ENCODE measurements at places on chromosomes 2 and 18.

DNA sequence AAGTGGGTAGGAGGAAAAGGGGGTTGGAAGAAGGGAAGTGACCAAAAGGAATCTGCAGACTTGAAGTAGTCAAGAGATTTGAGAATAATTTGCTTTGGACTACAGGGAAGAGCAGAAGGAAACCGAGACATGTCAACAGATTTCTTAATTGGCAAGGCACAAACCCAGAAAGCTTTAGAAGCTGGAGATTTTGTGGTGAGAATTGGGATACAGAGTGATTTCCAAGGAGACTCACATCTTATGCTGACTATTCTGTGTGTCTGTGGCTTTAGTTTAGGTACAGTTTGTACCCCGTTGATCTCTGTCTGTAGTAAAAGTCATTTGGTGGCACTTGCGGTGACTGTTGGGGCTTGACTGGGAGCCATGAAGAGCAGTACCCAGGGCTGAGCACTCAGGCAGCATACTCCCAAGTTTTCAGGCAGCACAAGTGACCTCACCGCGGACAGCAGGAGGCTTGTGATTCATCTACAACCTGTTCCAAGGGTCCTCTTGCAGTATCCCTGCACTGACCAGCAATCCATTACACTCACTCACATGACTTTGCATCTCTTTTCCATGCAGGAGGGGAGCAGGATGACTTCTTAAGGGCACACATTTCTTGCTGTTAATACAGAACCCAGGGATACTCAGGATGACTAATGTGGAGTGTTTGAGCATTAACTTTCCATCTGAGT is 97.1 kb upstream of the TNP1 start:
- DNase-seq, result no peak

- no peak for DNase-seq
Measured at GRCh38 chr2:238488347-238488826, 61.7 kb downstream of the ASB1 start.

- DNase-seq, result no peak
Measured at GRCh38 chr2:39377226-39377939, 59.7 kb downstream of the MAP4K3 start.

- no peak for DNase-seq
Measured at GRCh38 chr2:233563663-233564430, 2.7 kb downstream of the USP40 start.

DNA sequence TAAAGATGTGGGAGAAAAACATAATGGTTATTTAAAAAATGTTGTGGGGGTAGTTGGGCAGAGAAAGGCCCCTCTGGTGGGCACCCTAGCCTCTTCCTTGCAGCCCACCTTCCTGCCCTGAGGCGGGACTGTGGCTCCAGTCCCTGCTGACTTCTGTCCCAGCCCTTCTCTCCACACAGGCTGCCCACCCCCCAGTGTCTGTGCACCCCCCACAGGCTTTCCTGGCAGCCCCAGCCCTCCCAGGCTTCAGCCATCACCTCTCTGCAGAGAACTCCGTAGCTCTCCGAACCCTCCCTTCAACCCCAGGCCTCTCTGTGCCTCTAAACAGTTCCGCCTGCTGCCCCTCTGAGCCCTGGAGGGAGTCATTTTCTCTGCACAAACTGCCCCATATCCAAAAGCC is 75.4 kb downstream of the DYSF start:
- DNase-seq, result no peak

GRCh38 chr2:237691908-237692600 is 64.7 kb downstream of the LRRFIP1 start:
- DNase-seq, result peak; percentile 93

GRCh38 chr2:161238265-161238559 is 70.0 kb upstream of the PSMD14 start:
- no peak for DNase-seq

- DNase-seq, result no peak
Measured at GRCh38 chr18:45856531-45856930, 31.1 kb downstream of the SIGLEC15 start.

GRCh38 chr18:79227621-79228020 is 158.4 kb downstream of the ATP9B start:
- no peak for DNase-seq

- peak; percentile 50 for DNase-seq
Measured at GRCh38 chr2:224369028-224369632, 32.8 kb downstream of the FAM124B start.

DNA sequence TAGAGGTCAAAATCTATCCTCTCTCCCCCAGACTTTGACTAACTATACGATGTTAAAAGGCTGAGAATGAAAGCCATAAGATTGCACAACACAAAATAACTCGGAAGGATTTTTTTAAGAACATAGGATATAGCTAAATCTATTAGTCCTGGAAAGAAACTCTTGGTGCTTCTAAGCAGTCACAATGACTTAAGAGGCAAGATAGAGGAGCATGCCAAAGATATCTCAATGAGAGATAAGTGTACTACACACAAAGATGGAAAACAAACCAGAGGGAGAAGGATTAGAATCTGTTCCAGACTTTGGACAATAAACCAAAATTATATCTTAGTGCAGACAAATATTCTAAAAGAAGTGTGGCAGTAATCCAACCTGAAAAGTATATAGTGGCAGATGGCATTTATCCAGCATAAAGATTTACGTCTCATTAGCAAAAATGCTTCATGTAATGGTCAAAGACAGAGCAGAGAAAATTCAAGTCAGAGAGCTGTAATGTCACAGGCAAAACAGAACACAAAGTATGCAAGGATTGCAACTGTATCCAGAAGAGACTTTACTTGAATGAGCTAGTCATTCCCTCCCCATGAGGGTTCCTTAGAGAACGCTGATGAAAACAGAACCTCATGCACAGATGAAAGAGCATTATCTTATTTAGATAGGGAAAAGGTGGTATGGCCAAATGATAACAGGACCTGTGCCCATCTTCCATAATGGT is 28.8 kb upstream of the EVA1A start:
- DNase-seq, result no peak

GRCh38 chr2:129744649-129745048 is 234.8 kb upstream of the RAB6C start:
- no peak for DNase-seq

DNA sequence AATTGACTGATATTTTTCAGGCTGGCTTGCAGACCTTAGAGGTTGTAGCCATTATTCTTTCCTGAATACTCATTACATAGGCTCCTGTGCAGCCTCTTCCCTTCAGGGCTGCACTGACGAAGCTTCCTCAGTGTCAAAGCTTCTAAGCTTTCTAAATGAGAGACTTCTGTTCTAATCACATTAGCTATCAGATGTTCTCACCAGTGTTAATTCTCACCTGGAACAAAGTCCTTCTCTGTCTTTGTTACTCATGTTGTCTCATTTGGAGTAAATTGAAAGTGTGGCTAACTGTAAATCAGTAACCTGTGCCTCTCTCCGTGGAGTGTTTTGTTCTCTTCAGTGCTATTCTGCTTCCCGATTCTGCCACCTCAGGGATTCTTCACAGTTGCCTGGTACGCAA is 76.9 kb downstream of the MC4R start:
- no peak for DNase-seq

DNA sequence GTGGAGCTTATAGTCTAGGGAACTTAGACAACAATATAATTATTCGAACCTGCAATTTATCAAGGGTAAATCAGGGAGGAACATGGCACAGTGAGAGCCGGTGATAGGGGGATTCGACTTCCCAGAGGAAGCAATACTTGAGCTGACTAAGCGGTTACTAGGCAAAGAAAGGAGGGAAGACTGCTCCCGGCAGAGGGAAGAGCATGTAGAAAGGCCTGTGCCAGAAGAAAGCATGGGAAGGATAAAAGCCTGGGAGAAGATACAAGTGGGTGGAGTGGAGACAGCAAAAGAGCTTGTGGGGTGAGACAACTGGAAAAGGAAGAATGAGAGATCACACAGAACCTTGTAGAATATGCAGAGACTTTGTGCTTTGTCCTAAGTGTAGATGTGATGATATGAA is 93.3 kb downstream of the MARCHF4 start:
- no peak for DNase-seq

GRCh38 chr2:207331674-207332073 is 165.9 kb upstream of the KLF7 start:
- DNase-seq, result no peak

DNA sequence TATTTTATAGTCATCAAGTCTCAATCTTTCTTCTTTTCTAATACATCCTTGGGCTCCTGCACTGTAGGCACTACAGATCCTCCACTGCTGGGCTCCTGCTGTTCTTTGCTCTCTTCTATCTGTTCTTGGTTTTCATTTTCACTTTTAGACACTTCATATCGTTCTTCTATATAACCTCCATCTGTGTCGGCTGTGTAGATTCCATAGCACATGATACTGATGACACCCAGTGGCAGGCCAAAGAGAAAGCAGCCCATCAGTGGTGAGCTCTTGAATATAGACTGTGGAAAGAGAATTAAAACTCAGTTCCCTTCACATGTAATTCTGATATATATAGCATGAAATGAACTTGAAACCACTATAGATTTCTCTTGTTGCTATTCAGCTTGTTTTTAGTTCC is 38.0 kb downstream of the TMX3 start:
- DNase-seq, result peak; percentile 4

GRCh38 chr2:15714609-15715008 is 122.9 kb downstream of the DDX1 start:
- no peak for DNase-seq

GRCh38 chr2:439556-440402 is 151.9 kb upstream of the ALKAL2 start:
- DNase-seq, result no peak

- DNase-seq, result no peak
Measured at GRCh38 chr18:13726972-13727331, 479 bp downstream of the RNMT start.

DNA sequence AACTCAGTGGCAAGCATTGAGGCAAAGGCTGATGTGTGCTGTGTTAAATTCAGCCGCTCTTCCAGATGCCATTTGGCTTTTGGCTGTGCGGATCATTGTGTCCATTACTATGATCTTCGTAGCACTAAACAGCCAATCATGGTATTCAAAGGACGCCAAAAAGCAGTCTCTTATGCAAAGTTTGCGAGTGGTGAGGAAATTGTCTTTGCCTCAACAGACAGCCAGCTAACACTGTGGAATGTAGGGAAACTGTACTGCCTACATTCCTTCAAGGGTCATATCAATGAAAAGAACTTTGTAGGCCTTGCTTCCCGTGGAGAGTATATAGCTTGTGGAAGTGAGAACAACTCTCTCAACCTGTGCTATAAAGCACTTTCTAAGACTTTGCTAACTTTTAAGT is 195.5 kb upstream of the RAB12 start:
- no peak for DNase-seq

DNA sequence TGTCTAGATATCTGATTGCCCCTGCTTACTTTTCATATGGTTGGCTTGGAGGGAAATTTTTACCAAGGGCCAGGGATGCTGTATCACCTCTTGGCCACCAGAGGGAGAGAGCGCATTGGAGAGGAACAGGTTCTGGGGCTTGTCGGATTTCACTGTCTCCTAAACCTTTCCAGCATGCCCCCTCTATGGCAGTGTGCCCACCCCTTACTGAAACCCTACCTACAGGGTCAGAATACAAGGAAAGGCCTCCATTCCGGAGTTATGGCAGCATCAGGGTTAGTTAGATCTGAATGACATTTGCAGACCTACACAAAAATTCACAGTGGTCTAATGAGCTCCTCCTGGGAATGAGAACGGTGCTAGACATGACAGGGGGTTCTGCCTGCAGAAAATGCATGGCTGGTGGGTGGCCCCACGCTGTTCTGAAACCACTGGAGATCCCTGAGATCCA is 5.8 kb downstream of the SLC14A2 start:
- DNase-seq, result peak; percentile 46

DNA sequence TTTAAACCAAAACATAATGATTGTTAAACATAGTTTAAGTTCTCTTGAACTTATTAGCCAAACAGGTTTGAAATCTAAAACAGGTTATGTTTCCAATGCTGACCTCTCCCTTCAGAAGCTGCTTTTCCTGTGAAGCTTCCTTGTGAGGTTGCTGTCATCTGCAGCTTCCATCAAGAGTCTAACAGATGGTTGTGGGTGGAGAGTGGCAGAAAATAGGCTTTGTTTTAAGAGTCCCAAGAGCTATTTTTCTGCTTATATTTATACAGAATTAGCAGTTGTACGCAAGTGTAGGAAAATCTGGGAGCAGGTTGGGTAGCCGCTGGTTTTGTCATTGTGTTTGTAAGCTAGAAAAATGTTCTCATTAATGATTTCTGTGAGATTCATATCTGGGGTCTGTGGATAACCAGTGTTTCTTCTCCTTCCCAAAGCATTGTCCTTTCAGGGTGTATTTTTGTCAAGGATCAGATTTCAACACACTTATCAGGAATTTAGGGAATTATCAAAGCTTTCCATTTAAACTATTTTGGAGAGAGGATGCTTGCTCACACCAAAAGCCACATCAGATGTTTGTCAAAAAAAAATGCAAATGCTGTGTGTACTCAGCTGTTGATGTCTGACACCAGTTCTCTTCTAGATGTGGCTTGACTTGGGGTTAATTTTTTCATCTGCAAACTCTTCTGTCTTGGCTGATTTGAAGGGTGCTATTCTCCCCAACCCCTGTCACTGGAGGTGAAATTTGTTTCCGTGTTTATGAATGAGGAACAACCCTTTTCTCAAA is 78.1 kb upstream of the KIF5C start:
- no peak for DNase-seq

DNA sequence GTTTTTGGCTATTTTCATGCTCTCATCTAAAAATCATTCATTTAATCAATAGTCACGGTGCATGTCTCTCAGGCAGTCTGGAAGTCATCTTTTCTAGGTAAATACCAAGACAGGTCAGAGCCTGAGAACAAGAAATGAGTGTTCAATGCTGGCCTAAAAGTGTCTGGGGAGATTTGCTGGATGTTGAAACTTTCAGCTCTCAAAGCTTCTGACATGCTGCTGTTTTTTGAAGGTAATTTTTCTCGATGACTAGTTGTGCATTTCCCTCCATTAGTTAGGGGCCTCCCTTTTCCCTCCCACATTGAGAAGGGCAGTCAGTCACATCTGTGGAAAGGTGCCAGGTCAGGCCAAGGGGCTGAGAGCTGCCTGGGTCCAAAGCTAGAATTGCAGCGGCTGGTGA is 115.6 kb downstream of the LPIN1 start:
- no peak for DNase-seq

DNA sequence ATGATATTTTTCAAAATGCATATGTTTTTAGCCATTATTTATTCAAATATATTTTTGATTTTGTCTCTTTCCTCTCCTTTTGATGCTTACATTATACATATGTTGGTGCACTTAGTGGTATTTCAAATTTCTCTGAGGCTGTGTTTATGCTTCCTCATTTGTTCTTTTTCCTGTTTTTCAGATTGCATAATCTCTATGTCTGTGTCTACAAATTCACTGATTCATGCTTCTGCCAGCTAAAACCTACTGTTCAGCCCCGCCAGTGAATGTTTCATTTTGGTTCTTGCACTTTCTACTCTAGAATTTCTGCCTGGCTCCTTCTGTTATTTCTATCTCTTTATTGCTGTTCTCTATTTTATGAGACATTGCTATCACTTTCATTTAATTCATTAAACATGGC is 951.7 kb upstream of the CNTNAP5 start:
- DNase-seq, result no peak

All from CD4-positive, alpha-beta T cell treated with Interleukin-4 for 4 hours (primary cell).